HCT116 (cell line): ENCODE measurements at places on chromosomes 12 and 14.

GRCh38 chr14:95915330-95915729 lies 38.7 kb downstream of the TUNAR start:
- no peak overlapping the region for H3K4me3 ChIP-seq
- DNase-seq = no peak
- no peaks in the 10 kb centered on the region for H3K36me3 ChIP-seq
- no peak overlapping the region for H3K27ac ChIP-seq
- H3K4me1 ChIP-seq = no peaks in the 10 kb centered on the region

- H3K36me3 ChIP-seq = no peaks in the 10 kb centered on the region
- no peak overlapping the region for H3K27ac ChIP-seq
- no peaks in the 10 kb centered on the region for H3K4me1 ChIP-seq
- DNase-seq = no peak
Observed at GRCh38 chr14:22740020-22740419, 26.5 kb upstream of the OXA1L start.

DNA sequence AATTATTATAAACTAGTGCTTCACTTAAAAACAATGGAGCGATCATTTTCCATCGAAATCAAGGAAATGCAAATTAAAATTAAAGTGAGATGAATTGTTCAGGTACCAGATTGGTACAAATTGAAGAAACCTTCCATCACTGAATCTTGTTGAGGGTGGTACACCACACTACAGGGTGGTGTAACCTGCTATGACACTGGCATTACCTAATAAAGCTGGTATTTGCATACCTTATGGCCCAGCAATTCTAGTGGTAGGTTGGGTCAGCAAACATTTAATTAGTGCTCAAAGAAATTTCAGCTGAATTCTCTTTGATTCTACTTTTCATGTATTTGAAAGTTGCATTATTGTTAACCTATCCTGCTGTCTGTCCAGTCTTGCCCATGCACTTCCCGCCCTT lies 9.2 kb downstream of the TIGAR start:
- H3K4me1 ChIP-seq = no peaks in the 10 kb centered on the region
- no peaks in the 10 kb centered on the region for H3K36me3 ChIP-seq

GRCh38 chr12:14849661-14850060 lies 6.3 kb upstream of the ART4 start:
- H3K27ac ChIP-seq = no peak overlapping the region
- no peaks in the 10 kb centered on the region for H3K27me3 ChIP-seq

DNA sequence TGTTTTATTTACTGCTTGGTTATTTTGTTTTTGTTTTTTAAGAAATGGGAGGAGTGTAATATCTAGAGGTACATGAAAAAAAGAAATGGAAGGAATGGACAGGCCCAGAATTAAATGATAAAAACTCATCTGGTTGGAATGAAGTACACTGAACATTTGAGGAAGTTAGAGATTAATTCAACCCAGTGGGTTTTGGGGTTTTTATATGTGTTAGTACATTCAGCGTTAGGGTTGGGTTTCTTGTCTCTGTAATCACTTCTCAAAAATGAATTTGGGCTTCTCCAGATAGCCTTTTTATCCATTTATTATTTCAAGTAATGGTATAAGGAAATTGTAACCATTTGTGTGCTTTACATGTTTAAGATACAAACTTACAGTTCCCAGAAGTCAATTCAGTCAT lies 19.5 kb upstream of the NUP107 start:
- no peaks in the 10 kb centered on the region for H3K27me3 ChIP-seq
- no peak overlapping the region for H3K4me3 ChIP-seq
- DNase-seq = no peak
- H3K4me1 ChIP-seq = no peaks in the 10 kb centered on the region
- no peak overlapping the region for H3K27ac ChIP-seq

- no peak for DNase-seq
- H3K4me1 ChIP-seq = no peaks in the 10 kb centered on the region
- H3K27me3 ChIP-seq = peaks cover 31% of the 10 kb centered on the region
- peak within 1 kb of the TSS; percentile 9; the same call in 1 of the 2 replicates for H3K4me3 ChIP-seq
Observed at GRCh38 chr12:2052826-2053678, at the start of gene CACNA1C. Gene CACNA1C, plus strand, starts transcription at chr12:2052987. Its CDS starts 576 bp downstream, at chr12:2053563.

DNA sequence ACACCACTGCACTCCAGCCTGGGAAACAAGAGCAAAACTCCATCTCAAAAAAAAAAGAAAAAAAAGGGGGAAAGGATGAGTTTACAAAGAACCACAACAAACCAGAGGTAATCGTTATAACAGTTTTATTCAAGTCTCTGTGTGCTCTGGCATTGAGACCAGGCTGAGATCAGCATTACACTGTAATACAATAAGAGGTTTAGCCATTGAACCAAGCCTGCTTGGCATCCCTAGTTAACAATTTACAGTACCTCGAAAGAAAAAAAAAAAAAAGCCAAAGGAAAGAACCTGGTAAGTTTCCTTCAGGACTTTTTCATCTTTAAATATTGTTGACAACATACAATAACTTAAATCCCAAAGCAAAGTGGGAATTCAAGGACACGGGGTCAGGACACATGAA lies 80.7 kb downstream of the TTC9 start:
- no peaks in the 10 kb centered on the region for H3K27me3 ChIP-seq
- no peak overlapping the region for H3K4me3 ChIP-seq
- no peak overlapping the region for H3K27ac ChIP-seq
- no peaks in the 10 kb centered on the region for H3K4me1 ChIP-seq
- DNase-seq = no peak

GRCh38 chr14:36996133-36996856 lies 176.1 kb downstream of the SLC25A21 start:
- no peaks in the 10 kb centered on the region for H3K27me3 ChIP-seq
- no peak overlapping the region for H3K4me3 ChIP-seq
- peaks cover 7% of the 10 kb centered on the region for H3K4me1 ChIP-seq
- peak overlapping the region; percentile 16; the same call in 1 of the 2 replicates for H3K27ac ChIP-seq

- H3K27ac ChIP-seq = no peak overlapping the region
- no peak for DNase-seq
- H3K36me3 ChIP-seq = no peaks in the 10 kb centered on the region
- no peak overlapping the region for H3K4me3 ChIP-seq
Observed at GRCh38 chr12:11609045-11609444, 40.4 kb upstream of the ETV6 start.

- H3K36me3 ChIP-seq = no peaks in the 10 kb centered on the region
- H3K27me3 ChIP-seq = no peaks in the 10 kb centered on the region
- DNase-seq = no peak
- H3K4me1 ChIP-seq = no peaks in the 10 kb centered on the region
- H3K4me3 ChIP-seq = no peak overlapping the region
Observed at GRCh38 chr14:89196545-89196944, 220.5 kb downstream of the FOXN3 start.

DNA sequence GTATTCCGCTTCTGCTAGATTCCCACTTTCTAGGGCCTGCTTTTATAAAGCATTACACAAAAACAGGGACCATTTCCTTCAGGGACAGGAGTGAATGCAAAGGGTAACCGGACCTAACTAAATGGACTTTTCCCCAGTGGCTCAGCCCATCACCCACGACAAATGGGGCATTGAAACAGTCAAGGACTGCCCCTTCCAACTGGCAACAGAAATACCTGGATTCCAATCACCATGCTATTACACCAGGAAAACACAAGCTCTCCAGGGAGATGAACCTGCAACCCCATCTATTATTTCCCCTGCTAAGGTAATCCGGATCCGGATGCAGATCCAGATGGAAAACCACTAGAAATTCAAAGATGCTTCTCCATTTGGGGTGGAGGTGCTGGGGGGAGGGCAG lies 1.0 kb downstream of the MPHOSPH9 start:
- H3K36me3 ChIP-seq = no peaks in the 10 kb centered on the region
- peaks cover 21% of the 10 kb centered on the region for H3K4me1 ChIP-seq
- peak overlapping the region; percentile 73 for H3K4me3 ChIP-seq
- DNase-seq = no peak
- no peaks in the 10 kb centered on the region for H3K27me3 ChIP-seq

GRCh38 chr12:15208871-15209656 lies 12.2 kb downstream of the RERG start:
- no peak for DNase-seq
- H3K4me1 ChIP-seq = no peaks in the 10 kb centered on the region
- H3K27ac ChIP-seq = no peak overlapping the region
- H3K27me3 ChIP-seq = peaks cover 20% of the 10 kb centered on the region
- no peaks in the 10 kb centered on the region for H3K36me3 ChIP-seq

DNA sequence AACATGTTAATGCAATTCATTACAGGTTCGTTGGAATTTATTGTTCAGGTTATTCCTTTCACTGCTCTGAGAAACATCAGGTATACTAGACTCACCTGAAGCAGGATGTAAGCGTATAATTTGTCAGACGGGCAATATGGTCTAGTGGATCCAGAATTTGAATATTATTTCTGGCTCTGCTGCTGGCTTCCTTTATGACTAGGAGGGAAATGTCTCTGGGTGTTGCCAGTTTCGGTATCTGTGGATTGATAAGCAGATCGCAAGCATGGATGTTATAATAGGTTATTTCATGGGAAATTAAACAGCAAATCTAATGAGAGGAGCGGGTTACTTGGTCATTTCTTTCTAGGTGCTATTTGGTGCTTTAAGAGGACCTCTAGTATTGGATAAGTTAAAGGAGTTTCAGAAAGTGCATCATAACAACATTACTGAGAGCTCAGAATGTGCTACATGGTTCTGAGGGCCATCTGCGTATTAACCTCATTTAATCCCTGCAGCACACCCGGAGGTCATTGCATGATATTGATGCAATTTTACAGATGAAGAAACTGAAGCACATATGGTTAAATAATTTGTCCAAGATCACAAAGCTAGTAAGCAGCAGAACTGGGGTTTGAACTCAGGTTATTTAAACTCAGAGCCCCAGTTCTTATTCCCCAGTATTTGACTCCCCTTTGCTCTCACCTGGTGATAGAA lies 47.3 kb upstream of the BCAT1 start:
- H3K4me3 ChIP-seq = no peak overlapping the region

DNA sequence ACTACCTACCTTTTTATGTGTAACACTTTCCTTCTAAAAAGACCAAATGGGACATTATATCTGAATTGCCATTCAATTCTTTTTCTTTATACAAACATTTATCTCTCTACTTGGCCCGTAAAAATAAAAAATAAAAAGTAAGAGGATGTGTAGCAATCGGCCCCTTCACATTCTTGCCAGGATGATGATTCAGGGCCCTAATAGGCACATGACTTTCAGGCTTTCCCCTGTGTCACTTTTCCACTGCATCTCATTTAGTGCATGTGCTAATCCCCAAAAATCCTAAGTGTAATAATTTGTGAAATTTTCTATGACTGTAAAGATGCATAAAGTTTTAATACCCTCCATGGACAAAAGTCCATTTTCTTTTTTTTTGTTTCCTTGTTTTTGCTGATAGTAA lies 23.0 kb upstream of the ATP2B1 start:
- DNase-seq = no peak
- H3K27ac ChIP-seq = no peak overlapping the region
- H3K4me3 ChIP-seq = no peak overlapping the region
- H3K27me3 ChIP-seq = no peaks in the 10 kb centered on the region

DNA sequence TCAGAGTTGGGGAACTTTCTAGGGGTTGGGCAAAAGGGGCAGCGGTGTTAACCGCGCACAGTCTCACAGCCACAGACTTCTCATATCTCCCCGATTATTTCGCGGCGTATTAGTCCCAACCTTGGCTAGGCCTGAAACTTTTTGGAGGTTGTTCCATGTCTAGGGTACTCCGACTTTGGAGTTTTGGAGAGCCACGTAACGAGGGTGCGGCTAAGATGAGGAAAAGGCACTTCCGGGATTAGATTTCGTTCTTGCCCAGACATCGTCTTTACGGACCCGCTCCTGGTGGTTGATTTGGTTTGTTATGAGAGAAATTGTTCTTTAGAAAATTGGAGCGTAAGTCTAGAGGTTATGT lies 513 bp downstream of the CCNK start:
- no peaks in the 10 kb centered on the region for H3K36me3 ChIP-seq
- peak overlapping the region; percentile 89 for H3K4me3 ChIP-seq
- no peaks in the 10 kb centered on the region for H3K27me3 ChIP-seq
- peak overlapping the region; percentile 66 for H3K27ac ChIP-seq

GRCh38 chr12:132458846-132459641 lies 30.9 kb upstream of the FBRSL1 start:
- no peaks in the 10 kb centered on the region; the same call in 1 of the 2 replicates for H3K27me3 ChIP-seq
- no peaks in the 10 kb centered on the region for H3K4me1 ChIP-seq

DNA sequence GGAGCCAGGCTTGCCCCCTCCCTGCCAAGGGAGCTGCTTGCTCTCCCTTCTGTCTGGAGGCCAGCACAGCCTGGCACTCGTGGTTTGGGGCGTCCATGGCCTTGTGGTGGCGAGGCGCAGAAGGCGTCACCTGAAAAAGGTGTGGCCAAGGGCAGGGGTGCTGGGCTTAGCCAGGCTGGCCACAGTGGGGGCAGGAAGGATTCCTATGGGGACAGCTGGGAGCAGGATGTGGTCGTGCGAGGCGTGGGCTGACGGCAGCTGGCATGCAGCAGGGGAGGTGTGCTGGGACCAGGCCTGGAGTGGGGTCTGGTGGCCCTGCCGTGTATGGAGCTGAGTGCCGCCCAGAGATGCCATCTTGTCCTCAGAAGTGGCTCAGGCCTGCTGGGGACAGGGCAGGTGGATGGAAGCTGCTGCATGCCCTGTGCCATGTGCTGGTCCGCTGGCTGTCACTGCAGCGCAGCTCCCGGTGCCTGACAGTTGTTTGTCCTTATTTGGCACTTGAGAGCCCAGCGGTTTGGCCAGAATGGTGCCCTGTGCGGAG lies 30.0 kb downstream of the SH2B3 start:
- DNase-seq = no peak
- H3K36me3 ChIP-seq = no peaks in the 10 kb centered on the region
- no peak overlapping the region for H3K27ac ChIP-seq

GRCh38 chr14:96011607-96012006 lies 27.6 kb upstream of the C14orf132 start:
- peaks cover 21% of the 10 kb centered on the region for H3K27me3 ChIP-seq
- DNase-seq = no peak
- no peaks in the 10 kb centered on the region for H3K36me3 ChIP-seq
- H3K4me1 ChIP-seq = no peaks in the 10 kb centered on the region

DNA sequence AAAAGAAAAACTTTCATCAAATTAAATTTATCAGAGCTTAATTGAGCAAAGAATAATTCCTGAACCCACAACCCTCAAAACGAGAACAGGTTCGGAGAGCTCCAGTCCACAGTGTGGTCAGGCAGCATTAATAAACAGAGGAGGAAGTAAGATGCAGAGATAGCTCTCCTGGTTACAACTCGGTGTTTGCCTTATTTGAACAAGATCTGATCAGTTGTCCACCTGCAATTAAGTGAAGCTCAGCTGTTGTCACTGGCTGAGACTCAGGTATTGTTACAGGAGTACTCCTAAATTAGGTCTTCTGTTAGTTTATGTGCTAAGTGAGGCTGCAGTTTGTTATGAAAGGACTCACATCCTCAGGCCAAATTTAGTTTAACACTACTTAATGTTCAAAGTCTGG lies 451.4 kb upstream of the PDE3A start:
- no peaks in the 10 kb centered on the region for H3K27me3 ChIP-seq
- H3K4me1 ChIP-seq = no peaks in the 10 kb centered on the region
- DNase-seq = no peak
- H3K36me3 ChIP-seq = no peaks in the 10 kb centered on the region
- no peak overlapping the region for H3K4me3 ChIP-seq
- no peak overlapping the region for H3K27ac ChIP-seq
